ENCODE measurements at places on chromosomes 5 and 9.
A peak's percentile ranks its signal among the peaks of the same experiment; 100 is the strongest.

- H3K4me1 ChIP-seq: peaks cover 28% of the 10 kb centered on the region
- H3K27me3 ChIP-seq: peaks cover 6% of the 10 kb centered on the region
- peaks cover 5% of the 10 kb centered on the region for H3K36me3 ChIP-seq
- DNase-seq: peak; percentile 76
These were observed 8.3 kb upstream of the COMMD10 start for GRCh38 chr5:116076496-116076895.

DNA sequence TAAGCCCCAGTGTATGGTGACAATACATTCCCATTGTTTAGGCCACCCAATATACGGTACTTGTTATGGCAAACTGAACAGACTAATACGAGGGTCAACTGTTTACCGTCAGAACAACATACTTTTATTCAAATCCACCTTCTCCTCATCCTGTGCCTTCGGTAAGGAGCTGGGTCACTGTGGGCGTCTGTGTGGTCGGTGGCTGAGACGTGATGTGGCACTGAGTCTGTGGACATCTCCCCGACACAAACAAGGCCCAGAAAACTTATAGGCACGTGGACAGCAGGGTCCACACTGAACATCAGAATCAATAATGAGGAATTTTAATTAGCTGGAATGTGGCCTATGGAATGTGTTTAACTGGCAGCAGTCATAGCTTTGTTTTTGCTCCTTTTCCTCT is 154.3 kb upstream of the IRX2 start:
- no peaks in the 10 kb centered on the region for H3K36me3 ChIP-seq
- no peaks in the 10 kb centered on the region for H3K27me3 ChIP-seq
- no peak overlapping the region for H3K27ac ChIP-seq
- no peak for DNase-seq
- H3K4me3 ChIP-seq: no peak overlapping the region
- H3K4me1 ChIP-seq: no peaks in the 10 kb centered on the region

DNA sequence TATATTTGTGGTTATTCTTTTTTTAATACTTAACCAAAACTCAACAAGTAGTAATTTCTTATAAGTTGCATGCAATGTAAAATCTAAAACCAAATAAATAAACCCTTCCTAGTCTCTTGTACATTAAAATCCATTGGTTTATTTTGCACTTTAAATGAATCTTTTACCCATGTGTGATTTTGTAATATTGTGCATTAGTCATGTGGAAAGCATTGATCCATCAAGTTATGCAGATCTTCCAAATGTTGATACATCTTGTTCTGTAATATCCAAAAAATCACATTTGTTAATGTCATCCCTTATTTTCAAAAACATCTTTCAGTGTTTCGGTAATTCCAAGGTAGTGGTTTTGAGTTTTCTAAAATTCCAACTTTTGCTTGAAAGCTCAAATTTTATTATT is 63.3 kb downstream of the CWC27 start:
- DNase-seq: no peak
- no peaks in the 10 kb centered on the region for H3K4me1 ChIP-seq
- H3K4me3 ChIP-seq: no peak overlapping the region
- peaks cover 6% of the 10 kb centered on the region for H3K36me3 ChIP-seq

DNA sequence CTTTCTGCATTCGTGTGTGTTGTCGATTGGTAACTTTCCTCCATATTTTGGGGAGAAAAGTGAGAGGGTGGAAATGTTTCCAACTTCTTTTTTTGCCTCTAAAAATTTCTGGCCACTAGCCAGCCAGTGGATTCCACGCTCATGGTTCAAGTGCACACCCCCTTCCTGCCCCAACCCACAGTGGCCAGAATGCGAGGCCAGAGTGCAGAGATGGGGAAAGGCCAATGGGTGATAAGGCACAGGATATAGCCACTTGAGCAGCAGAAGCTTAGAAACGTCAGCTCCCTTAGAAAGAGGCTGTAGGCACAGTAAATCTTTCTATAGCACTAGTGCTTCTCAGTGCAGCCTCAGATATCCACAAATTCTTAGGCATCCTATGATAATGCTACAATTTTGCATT is 75.8 kb upstream of the ADRB2 start:
- H3K4me3 ChIP-seq: no peak overlapping the region
- H3K36me3 ChIP-seq: peaks cover 6% of the 10 kb centered on the region
- DNase-seq: no peak
- no peak overlapping the region for H3K27ac ChIP-seq
- H3K27me3 ChIP-seq: no peaks in the 10 kb centered on the region
- peaks cover 19% of the 10 kb centered on the region for H3K4me1 ChIP-seq

- no peak for DNase-seq
- H3K27me3 ChIP-seq: no peaks in the 10 kb centered on the region
- H3K4me1 ChIP-seq: no peaks in the 10 kb centered on the region
- H3K4me3 ChIP-seq: no peak overlapping the region
- H3K27ac ChIP-seq: no peak overlapping the region
These were observed 143.9 kb upstream of the FBN2 start for GRCh38 chr5:128681764-128682592.

DNA sequence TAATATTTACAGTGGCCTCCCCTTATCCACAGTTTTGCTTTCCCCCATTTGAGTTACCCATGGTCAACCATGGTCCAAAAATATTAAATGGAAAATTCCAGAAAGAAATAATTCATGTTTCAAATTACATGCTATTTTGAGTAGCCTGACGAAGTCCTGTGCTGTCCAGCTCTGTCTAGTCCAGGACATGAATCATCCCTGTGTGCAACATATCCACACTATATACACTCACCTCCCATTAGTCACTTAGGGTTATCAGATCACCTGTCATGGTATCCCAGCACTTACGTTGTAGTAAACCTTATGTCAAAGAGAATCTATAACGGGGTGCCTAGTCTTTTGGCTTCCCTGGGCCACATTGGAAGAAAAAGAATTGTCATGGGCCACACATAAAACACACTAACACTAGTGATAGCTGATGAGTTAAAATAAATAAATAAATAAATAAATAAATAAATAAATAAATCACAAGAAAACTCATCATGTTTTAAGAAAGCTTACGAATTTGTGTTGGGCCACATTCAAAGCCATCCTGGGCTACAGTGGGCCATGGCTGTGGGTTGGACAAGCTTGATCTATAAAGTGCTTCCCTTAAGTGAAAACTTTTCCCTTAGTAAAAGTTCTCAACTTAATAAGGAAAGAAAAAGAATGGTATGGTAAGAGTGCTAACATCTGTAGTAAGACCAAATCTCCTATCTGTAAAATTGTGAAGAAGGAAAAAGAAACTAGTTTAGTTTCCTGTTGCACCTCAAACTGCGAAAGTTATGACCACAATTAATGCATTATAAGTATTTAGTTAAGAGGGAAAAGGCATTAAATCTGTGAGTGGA is 15.9 kb upstream of the OMD start:
- no peaks in the 10 kb centered on the region for H3K4me1 ChIP-seq
- H3K4me3 ChIP-seq: no peak overlapping the region
- no peaks in the 10 kb centered on the region for H3K27me3 ChIP-seq
- no peaks in the 10 kb centered on the region for H3K36me3 ChIP-seq
- DNase-seq: no peak
- H3K27ac ChIP-seq: no peak overlapping the region

DNA sequence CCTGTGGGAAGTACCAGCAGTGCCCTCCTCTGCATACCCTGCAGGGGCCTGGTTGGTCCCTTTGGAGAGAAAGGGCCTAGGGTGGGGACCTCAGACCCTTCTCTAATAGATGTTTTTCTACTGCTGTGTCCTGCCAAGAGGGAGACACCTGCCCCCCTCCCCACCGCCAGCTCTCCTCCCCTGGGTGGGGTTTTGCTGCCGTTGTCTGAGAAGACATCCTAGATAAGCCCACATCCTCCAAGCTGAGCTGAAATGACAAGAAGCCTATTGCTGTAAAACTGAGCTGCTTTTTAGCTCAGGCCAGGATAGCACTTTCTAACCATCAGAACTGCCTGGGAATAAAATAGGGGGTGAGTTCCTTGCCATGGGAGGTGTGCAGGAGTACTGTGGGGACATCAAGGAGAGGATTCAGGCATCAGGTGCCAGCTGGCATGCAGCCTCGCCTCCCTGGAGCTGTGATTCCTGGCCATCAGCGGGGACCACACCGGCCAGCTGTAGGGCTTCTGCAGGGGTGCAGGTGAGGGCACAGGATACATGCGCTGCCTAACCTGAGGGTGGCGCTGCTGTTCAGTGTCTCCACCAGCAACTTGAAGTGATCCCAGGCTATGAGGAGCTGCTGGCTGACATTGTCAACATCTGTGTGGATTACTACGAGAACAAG is 37.9 kb downstream of the CYFIP2 start:
- peaks cover 17% of the 10 kb centered on the region for H3K4me1 ChIP-seq
- no peak for DNase-seq
- no peak overlapping the region for H3K4me3 ChIP-seq
- peaks cover 41% of the 10 kb centered on the region for H3K36me3 ChIP-seq

DNA sequence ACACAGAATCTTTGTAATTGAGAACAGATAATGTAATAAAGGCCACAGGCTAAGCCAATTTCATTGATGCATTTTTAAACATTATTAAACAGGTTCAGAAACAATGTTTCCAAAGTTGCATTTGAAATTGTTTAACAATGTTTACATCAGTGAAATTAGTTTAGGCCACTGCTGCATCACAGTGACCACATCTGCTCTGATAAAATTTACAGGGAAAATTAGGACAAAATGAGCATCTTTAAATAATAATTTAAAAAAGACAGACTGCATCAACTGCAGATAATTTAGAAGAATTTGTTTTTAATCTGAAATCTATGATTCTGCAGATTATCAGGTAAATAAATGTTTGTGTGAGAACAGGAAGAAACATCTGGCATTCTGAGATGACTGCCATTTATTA is 420.4 kb downstream of the BNC2 start:
- no peaks in the 10 kb centered on the region for H3K36me3 ChIP-seq
- H3K4me3 ChIP-seq: no peak overlapping the region
- H3K27me3 ChIP-seq: no peaks in the 10 kb centered on the region
- no peak overlapping the region for H3K27ac ChIP-seq
- no peak for DNase-seq

DNA sequence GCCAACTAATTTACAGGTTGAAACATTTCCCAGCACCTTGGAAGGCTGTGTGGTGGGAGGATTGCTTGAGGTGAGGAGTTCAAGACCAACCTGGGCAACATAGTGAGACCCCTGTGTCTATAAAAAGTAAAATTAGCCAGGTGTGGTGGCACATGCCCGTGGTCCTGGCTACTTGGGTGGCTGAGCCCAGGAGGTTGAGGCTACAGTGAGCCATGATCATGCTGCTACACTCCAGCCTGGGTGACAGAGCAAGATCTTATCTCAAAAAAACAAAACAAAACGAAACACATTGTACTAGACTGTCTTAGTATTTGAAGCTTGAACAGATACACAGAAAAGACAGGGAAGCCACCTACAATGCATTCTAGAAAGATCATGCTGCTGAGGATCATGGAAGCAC is 2.8 kb upstream of the HSDL2 start:
- no peaks in the 10 kb centered on the region for H3K27me3 ChIP-seq
- no peak for DNase-seq
- H3K4me1 ChIP-seq: peaks cover 51% of the 10 kb centered on the region
- H3K27ac ChIP-seq: no peak overlapping the region

DNA sequence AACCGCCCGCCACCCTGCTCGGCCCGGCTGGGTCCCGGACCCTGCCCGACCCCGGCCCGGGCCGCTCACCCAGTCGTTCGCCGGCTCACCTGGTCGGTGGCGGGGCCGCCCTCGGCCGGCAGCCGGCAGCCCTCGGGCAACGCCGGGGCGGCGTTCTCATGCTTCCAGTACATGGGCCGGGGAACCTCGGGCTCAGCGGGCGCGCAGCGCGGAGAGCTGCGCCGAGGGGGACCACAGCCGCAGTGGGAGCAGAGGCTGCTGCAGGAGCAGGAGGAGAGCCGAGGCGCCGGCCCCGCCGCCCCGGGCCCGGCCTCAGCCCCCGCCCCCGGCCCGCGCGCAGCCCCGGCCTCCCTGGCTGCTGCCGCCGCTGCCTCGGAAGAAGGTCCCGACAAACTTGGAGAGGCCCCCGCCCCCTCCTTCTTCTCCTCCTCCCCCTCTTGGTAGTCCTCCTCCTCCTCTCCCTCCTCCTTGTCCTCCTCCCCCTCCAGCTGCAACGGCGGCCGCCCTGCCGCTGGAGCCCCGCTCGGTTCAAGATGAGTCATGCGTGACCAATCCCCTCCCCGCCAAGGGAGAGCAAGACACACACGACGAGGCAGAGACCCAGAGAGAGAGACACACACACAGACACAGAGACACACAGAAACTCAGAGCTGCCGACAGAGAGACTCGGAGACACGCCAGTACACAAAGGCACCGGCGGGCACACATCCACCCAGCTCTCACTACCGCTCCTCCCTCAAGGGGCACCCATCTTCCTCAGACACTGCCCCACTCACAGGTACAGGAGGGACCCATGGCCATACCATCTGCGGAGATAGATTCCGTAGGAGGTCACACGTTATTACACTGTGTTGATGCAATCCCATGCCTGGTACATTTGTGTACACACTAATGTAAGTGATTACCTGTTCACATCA is at the start of gene LHX6:
LHX6 (minus strand) TSS at position 390 of the 917 bp plus-strand sequence; CDS start at position 173, 217 bp downstream.
- H3K27ac ChIP-seq: no peak within 1 kb of the TSS
- peak within 1 kb of the TSS; percentile 82 for H3K4me3 ChIP-seq

DNA sequence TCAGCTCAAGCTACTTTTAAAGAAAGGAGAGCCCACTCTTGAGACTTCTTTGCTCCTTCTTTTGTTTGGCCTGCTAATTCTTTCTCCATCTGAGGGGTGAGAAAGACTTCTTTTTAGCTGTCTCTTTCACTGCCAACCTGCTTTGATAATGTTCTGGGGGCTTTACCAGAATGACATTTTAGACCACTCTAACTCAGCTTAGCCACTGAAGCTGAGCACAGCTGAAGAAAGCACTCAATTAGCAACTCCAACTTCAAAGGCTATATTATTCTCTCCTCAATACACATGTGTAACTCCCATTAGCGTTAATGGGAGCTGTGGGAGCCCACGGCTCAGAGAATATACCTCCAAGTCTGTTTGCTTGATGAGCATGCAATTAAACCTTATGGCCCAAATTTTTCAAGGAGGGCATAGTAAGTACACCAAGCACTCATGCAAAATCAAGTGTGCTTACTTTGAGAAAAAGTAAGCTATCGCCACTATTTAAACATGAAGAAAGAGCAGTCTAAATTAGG is 815.4 kb upstream of the DMAC1 start:
- no peak overlapping the region for H3K27ac ChIP-seq
- DNase-seq: no peak
- no peaks in the 10 kb centered on the region for H3K27me3 ChIP-seq
- H3K36me3 ChIP-seq: no peaks in the 10 kb centered on the region
- H3K4me3 ChIP-seq: no peak overlapping the region

DNA sequence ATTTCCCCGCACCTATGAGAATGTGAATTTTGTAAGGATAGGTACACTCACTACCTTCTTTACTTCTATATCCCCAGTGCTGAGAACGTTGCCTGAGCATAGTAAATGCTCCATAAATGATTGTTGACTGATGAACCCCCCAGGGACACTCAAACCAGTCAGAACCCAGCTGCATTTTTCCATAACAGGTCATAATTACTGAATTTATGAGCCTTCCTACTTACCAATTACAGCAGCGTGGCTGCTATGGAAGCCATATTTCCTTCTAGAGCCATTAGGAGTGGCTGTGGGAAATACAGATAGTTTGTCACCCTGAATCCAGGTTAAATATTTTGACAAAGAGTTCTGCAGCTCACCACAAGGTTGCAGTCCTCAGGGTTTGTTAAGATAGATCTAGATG is 135.0 kb downstream of the TAF11L14 start:
- no peak for DNase-seq
- no peaks in the 10 kb centered on the region for H3K36me3 ChIP-seq
- H3K4me3 ChIP-seq: no peak overlapping the region
- no peaks in the 10 kb centered on the region for H3K27me3 ChIP-seq

- no peak overlapping the region for H3K4me3 ChIP-seq
- no peak for DNase-seq
- peaks cover 28% of the 10 kb centered on the region for H3K36me3 ChIP-seq
These were observed 32.3 kb downstream of the SH3GLB2 start for GRCh38 chr9:128995791-128996190.

- H3K4me1 ChIP-seq: no peaks in the 10 kb centered on the region
- H3K27me3 ChIP-seq: no peaks in the 10 kb centered on the region
These were observed 156.3 kb downstream of the ELAVL2 start for GRCh38 chr9:23669776-23670175.

Measured in naive B cell (primary cell).